NCI-H1105 treated with DMSO at 0.1 percent for 48 hours (cell line): ENCODE measurements at places on chromosomes 2 and 18.

- no peak for DNase-seq
These were observed 369.6 kb downstream of the PID1 start for GRCh38 chr2:228901531-228901930.

GRCh38 chr2:188931361-188931760 is 42.8 kb upstream of the COL3A1 start:
- DNase-seq, result no peak

GRCh38 chr18:55967019-55967418 is 379.0 kb upstream of the TCF4 start:
- DNase-seq, result no peak

- DNase-seq, result no peak
These were observed 5.0 kb upstream of the DNPEP start for GRCh38 chr2:219392754-219393153.

- DNase-seq, result peak; percentile 19
These were observed 16.5 kb upstream of the PSD4 start for GRCh38 chr2:113157118-113157896.

GRCh38 chr18:8808001-8808400 is 102.6 kb downstream of the MTCL1 start:
- no peak for DNase-seq

DNA sequence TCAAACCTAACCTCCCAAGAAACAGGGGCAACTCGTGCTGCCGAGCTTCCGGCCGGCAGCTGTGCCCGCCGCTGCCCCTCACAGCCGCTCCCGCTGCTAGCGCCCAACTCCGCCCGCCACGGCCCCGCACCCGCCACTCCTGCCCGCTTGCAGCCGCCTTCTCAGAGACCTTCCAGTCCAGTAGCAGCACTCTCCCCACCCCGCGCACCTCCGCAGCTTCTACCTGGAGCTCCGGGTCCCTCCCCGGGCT is 722 bp upstream of the C2orf15 start:
- DNase-seq, result no peak

DNA sequence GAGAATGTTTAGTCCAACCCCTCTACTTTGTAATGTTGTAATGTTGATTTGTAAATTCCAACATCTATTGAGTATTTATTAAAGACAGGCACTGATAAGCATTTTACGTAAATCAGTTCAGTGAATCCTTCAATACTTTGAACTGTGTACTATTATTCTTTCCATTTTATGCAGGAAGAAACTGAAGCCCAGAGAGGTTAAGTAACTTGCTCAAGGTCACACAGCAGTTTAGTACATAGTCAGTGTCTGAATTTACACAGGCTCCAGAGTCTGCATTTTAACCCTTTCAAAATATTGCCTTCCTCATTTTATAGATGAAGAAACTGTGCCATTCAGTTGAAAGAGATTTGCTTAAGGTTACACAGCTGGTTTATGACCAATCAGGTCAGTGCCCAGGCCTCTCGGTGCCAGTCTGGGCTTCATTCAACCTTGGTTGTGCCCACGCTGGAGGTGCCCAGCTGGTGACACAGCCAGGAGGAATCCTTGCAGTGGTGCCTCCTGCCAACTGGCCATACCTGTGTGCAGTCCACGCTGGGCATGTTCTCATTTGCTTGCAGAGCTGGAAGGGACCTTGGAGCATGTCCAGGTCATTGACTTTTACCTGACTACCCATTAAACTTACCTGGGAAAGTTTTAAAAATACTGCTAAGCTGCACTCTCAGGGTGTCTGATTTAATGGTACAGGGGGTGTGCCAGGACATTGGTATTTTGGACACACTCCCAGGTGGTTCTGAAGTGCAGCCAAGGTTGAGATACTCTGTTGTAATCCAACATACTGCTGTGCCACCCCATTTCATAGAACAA is 74.3 kb upstream of the CYRIA start:
- no peak for DNase-seq

GRCh38 chr2:165864296-165864695 is 70.2 kb upstream of the GALNT3 start:
- DNase-seq, result peak; percentile 21

GRCh38 chr2:47075361-47076125 is 79.6 kb downstream of the STPG4 start:
- DNase-seq, result no peak

GRCh38 chr2:176104316-176105077 is 2.6 kb upstream of the HOXD11 start:
- no peak for DNase-seq

GRCh38 chr18:37532917-37533316 is 32.7 kb downstream of the CELF4 start:
- no peak for DNase-seq

DNA sequence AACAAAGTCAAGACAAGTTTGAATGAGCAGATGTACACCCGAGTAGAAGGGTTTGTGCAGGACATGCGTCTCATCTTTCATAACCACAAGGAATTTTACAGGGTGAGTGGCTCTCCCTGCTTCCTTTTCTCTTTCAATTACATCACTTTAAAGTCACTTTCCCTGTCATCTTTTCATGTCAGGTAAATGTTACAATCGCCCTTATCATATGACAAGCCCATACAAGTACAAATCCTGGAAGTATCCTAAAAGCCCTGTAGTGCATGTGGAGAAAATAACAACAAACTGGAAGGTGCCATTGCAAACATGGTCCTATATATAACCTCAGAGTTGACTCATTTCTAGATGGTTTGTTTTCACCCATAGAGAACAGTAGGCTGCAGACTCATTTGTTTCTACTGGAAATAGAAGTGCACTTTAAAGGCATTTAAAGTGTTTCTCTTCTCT is 126.0 kb downstream of the SP100 start:
- DNase-seq, result no peak

DNA sequence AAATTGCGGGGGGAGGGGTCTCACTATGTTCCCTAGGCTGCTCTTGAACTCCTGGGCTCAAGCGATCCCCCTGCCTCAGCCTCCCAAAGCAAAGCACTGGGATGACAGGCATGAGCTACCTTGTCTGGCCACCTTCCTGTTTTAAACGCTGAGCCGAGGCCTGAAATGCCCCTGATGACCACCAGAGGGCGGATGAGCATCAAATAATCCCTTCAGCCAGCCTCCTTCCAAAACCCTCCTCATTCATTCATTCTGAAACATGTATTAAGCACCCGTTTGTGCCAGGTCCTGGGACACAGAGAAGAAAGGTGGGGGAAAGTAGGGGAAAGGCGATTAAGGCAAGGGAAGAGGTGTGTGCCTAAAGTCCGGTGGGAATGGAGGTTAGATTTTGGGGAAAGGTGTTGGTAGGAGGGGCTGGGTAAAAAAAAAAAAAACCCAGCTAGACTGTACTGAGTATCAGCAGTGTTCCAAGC is 30.7 kb upstream of the PTMA start:
- DNase-seq, result peak; percentile 71

DNA sequence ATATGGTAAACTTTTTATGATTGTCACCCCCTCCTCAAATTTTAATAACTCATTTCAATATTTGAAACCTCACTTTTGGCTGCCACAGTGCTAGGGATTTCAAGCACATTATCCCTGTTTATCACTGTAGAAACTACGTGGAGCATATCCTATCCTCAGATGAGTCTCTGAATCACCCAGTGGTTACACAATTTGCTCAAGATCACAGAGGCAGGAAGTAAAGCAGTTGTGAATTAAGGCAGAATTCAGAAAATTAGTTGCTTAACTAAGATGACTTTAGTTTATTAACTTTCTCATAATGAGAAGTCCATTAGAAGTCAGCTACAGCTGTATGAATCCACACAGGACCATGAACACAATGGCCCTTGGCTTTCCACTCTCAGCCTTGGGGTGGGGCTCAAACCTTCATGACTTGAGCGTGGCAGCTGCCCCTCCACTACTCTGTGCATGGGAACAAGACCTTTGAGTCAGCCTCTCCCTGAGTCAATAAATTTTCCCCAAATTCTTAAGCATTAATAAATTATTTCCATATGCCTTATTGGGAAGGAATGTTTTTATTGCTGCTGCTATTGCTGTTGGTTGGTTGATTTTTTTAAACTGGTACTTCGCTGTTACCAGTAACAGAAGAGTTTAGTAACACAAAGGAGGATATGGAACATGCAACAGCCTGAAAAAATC is 369.0 kb downstream of the CBLN2 start:
- no peak for DNase-seq

DNA sequence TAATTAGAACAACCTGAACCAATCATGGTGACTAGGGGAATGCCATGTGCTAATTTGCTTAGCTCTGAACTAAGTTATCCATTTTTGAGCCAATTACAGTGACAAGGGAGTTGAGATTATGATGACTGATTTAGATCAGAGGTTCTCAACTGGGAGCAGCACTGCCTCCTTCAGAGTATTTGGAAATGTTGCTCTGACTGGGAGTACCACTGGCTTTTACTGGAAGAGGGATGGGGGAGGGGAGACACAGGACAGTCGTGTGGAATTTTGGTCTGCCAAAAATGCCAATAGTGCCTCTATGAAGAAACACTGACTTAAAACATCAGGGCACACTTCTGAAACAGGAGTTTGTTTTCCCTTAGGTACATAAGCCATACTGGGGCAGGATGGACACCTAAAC is 48.1 kb upstream of the VPS54 start:
- DNase-seq, result no peak

GRCh38 chr2:160427629-160428404 is 65.8 kb downstream of the RBMS1 start:
- no peak for DNase-seq

GRCh38 chr2:133600266-133600928 is 32.1 kb upstream of the NCKAP5 start:
- DNase-seq, result no peak
